Activated CD4-positive, CD25-positive, alpha-beta regulatory T cell (primary cell): ENCODE measurements at places on chromosomes 7 and 10.

GRCh38 chr7:50648076-50648475, 82.9 kb upstream of the DDC start:
- DNase-seq, result no peak

DNA sequence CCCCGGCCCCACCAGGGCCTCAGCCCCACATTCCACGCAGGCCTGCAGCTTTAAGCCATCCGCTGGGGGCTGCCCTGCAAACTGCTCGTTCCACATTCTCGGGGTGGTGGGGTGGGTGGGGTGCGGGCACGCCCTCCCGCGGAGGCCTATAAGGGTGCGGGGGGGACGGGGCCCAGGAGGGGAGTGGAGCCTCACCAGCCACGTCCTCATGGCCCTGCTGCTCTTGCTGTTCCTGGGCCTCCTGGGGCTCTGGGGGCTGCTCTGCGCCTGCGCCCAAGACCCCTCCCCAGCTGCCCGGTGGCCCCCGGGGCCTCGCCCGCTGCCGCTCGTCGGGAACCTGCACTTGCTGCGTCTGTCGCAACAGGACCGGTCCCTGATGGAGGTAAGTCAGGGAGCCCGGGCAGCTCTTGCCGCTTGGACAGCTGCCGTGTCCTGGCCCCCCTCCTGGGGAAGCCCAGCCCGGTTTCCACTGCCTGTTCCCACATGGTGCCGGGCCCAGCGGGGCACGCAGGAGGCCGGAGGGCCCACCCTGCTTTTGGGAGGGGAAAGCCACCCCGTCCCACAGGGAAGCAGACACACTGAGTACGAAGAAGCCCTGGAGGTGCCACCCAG, at the start of gene CYP2W1:
TSS of gene CYP2W1 (plus strand) at position 178 of the 612 bp plus-strand sequence. CDS start at position 209, 31 bp downstream.
- no peak for DNase-seq

DNA sequence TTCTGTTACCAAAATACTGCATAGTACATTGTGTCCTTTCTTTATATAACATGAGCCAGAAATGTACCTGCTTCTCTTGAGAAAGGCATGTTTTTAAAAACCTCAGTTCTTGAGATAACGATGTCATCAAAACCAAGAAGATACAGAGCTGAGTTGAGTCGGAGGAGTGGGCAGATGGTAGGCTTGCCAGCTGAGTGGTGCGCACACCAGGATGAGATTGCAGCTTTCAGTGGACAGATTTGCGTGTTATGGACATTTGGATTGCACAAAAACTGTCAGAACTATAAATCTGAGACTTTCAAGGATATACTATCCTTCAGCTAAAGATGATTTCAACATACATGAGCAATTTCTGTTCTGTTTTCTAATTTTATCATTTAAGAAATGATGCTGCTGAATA, 25.0 kb downstream of the PRKAR2B start:
- no peak for DNase-seq

GRCh38 chr7:74325210-74325565, 36.0 kb downstream of the CLIP2 start:
- no peak for DNase-seq

- DNase-seq, result no peak
Measured at GRCh38 chr7:66039094-66039670, 36.4 kb upstream of the ASL start.

GRCh38 chr10:112956631-112957350, 6.7 kb downstream of the TCF7L2 start:
- DNase-seq, result no peak
